ENCODE measurements at places on chromosomes 4 and X.
A peak's percentile ranks its signal among the peaks of the same experiment; 100 is the strongest.

- no peak for DNase-seq
Observed at GRCh38 chrX:124242131-124242530, 90.3 kb upstream of the TEX13D start.

GRCh38 chr4:40446839-40447238 lies 111.7 kb downstream of the CHRNA9 start:
- no peak for DNase-seq

DNA sequence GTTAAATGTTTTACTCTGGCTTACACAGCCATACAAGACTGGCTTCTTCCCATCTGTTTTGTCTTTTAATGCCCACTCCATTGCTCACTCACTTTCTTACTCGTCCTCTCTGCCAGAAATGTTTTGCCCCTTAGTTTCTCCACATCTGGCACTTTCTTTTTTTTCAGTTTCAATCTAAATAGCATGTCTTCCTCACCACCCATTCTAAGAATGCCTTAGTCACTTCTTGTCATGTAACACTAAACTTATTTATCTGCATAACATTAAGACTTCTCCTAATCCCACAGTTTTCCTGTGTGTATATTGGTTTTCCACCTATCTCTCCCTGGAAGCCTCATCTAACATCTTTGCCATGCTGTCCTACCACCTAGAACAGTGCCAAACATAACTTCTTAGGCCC lies 119.3 kb downstream of the ADAMTS3 start:
- DNase-seq: no peak

DNA sequence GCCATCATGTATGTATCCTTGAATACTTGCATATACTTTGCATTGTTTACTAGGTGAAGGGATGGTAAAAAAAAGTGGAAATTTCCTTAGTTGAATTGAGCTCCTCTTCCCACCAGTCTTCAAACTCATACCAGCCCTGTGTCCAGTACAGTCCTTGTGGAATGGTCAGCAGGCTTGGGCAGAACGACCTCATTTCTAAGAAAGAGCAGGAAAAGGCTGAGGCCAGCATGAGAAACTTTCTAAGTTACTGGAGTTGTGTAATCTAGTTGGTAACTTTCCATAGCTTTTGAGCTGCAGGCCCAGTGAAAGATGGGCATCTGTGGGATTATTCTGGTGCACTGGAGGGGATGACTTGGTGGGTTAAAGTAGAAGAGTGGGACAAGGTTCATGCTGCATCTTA lies 87.6 kb downstream of the DCUN1D4 start:
- no peak for DNase-seq

- DNase-seq: no peak
Observed at GRCh38 chrX:103017542-103017941, 46.4 kb downstream of the BEX1 start.

- DNase-seq: peak; percentile 70
Observed at GRCh38 chr4:112881842-112882241, 167.6 kb upstream of the ANK2 start.

DNA sequence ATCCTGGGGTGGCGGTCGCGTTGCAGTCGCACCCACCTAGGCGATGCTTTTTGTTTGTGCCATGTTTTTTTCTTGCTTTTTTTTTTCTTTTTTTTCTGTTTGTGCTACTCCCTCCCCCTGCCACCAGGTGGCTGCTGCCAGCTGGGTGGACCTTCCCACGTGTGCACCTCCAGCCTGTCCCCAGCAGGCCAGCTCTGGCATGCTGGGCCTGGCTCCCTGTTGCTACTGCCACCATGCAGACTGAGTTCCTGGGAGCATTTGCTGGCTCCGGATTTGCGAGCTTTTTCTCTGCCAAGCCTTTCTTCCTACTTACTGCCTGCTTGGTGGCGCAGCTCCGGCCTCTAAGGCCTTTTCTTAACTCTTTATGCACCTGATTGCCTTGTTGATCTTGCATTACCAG lies 161.2 kb upstream of the WDFY3 start:
- no peak for DNase-seq

DNA sequence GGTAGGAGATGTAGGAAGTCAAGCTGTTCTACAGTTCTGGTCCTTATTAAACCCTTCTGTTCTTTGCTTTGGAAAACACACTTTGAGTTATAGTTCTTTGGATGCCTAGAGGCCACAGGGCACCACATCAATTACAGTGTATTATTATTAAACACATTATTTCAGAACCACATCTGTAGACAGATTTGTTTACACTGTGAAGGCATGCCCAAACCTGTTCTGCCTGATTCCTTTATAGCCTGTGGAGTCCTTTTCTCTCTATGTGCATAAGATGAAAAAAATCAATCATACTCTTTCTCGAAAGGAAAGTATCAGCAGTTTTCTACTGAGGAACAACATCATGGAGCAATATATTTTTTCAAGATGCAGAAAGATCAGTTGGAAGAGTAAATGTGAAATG lies 371.3 kb upstream of the INTU start:
- DNase-seq: no peak

- DNase-seq: peak; percentile 83
Observed at GRCh38 chr4:84582302-84582987, 482 bp upstream of the CDS1 start.

DNA sequence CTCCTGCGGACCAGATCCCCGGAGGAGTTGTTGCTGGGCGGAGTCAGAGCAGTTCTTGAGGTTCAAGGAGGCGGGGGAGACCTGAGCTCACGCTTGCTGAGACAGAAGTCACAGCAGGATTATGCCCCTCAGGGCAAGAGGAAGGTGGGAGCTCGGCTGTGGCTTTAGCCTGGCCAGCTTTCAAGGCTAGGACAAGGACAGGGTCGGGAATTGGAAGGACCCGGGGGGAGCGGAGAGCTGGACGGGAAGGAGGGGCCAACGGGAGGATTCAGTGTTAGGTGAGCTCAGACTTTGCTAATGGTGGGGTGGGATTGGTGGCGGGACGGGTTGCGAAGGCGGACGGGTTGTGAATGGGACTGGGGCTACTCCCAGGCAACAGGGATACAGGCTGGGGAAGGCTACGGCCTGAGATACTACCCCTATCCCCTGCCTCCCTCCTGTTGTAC lies at the start of gene RIBC1:
Gene RIBC1, plus strand, starts transcription at position 13 of the 446 bp plus-strand sequence. CDS start 3,404 bp downstream, outside the sequence.
- no peak for DNase-seq

DNA sequence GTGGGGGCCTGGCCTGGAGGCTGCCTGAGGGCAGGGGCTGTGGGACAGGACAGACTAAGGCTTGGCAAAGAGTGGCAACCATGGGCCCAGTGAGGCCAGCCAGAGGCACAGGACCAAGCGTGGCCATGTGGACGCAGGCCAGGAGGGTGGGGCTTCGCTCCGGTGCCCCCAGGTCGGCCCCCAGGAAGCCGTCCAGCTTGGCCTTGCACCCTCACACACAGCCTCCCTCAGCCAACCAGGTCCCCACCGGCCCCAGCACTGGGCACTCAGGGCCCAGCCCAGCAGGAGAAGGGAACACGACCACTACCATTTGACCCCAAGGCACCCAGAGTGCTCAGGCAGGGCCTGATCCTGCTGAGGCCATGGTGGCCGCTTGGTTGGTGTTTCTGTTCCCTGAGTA lies 57.2 kb downstream of the FAM53A start:
- no peak for DNase-seq

- DNase-seq: no peak
Observed at GRCh38 chrX:1009771-1010170, 202.7 kb downstream of the CRLF2 start.
